ENCODE measurements at places on chromosomes 2 and 18.

- DNase-seq, result no peak
Observed at GRCh38 chr2:119306196-119306590, 60.4 kb downstream of the C2orf76 start.

- DNase-seq, result no peak
Observed at GRCh38 chr2:10235099-10235908, 67.4 kb upstream of the HPCAL1 start.

- DNase-seq, result no peak
Observed at GRCh38 chr2:63484481-63484880, 103.8 kb downstream of the WDPCP start.

GRCh38 chr18:57802213-57803102, 657 bp downstream of the ATP8B1 start:
- DNase-seq, result no peak

GRCh38 chr2:222827417-222827816, 33.4 kb upstream of the ACSL3 start:
- no peak for DNase-seq

DNA sequence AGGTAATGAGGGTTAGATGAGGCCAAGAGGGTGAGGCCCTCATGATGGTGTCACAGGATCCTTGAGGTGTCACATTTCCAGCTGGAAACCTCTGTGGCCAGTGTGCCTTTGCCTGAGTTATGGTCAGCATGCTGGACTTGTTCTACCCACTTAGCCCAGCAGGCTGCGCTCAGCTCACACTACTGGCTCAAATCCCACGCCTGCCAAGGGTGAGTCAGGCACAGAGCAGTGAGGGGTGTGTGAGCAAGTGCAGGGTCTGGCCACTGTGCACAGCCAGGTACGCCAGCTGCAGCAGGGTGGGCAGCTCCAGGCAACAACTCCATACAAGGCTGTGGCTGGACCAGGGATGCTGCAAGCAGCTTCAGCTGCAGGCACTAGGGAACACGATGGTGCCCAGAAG, 616.6 kb upstream of the FSHR start:
- DNase-seq, result no peak

DNA sequence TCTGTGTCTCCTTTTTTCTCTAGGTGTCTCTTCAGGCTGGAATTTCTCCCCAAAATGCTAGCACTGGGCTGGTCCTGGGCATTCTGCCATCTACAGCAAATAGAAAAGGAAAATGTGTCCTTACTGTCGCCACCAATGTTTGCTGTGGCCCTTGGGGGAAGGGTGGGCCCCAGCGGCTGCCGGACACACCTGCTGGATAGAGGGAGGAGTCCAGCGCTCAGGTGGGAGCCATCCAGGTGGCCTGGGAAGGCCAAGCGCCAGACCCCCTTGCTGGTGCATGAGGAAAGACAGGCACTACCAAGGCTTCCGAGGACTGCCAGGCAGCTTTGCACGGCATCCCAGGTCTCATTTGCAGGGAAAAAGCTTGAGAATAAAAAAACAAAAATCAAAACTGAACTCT, 147.7 kb upstream of the GATA6 start:
- DNase-seq, result no peak

GRCh38 chr18:13364721-13365205, 146.2 kb downstream of the LDLRAD4 start:
- DNase-seq, result no peak

GRCh38 chr18:52391810-52392559, 52.0 kb downstream of the DCC start:
- DNase-seq, result no peak

GRCh38 chr2:240991378-240992263, 6.8 kb upstream of the SNED1 start:
- no peak for DNase-seq

DNA sequence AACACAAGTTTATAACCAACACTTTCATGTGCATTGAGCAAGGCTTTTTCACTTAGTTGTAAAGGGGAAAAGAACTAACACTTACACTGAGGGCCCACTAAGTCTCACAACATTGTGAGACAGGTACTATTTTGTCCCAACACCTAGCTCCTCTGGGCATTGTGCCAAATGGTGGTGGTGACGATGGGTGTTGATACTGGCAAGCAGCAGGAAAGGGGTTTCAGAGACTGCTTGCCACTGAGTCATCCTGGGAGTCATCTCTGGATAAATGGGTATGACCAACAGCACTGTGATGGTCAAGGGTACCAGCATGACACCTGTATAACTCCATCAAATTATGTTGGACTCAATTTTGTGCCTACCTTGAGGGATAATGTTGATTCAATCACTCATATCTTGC, 138.8 kb upstream of the ITGA6 start:
- DNase-seq, result no peak

GRCh38 chr2:156099382-156099781, 233.1 kb downstream of the NR4A2 start:
- no peak for DNase-seq

DNA sequence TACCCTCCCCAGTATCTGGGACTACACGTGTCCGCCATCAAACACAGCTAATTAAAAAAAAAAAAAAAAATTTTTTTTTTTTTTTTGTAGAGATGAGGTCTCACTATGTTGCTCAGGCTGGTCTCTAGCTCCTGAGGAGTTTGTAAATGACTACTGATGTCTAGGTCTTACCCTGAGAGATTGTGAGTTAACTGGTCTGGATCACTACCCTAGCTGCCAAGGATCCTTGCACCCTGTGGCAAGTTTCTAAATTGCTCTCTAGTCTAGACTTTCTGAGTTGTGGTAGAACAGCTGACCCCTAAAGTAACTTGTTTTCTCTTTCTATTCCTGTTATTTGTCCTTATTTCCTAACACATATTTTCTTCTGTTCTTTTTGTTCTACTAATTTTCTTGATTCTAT, 44.5 kb downstream of the ABHD3 start:
- no peak for DNase-seq

DNA sequence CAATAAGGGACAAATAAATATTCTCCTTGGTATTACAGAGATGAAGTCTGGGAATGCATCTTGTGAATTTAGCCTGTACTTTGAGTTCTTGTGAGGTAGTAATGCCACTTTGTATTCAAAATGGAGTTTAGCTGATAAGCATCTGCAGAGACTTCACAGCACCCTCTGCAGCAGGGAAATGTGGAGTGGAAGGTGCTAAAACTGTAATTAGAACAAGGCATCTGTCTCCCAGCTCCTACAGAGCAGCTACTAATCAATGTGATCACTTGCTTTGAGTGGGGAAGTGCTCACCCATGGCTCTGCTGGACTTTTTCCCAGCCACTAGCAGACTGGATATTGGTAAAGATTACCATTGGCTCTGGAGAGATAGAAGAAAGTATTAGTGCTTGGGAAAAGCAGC, 56.2 kb upstream of the TMEFF2 start:
- no peak for DNase-seq

DNA sequence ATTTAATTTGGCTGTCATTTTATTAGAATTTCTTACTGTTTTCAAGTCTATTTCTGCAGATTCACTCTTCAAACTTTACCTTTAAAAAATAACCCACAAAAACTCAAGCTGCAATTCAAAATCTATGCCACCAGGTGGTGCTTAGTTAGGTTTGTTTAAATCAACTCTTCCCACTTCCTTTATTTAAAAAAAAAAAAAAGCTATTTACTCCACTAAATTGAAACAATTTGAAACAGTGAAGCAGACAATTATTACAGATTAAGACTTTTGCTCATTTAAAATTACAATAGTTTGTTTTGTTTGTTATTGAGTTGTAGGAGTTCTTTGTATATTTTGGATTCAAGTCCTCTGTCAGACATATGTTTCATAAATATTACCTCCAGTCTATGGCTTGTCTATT, 300.0 kb downstream of the PDE11A start:
- DNase-seq, result no peak

GRCh38 chr2:212968284-212969081, 182.9 kb downstream of the IKZF2 start:
- DNase-seq, result no peak

DNA sequence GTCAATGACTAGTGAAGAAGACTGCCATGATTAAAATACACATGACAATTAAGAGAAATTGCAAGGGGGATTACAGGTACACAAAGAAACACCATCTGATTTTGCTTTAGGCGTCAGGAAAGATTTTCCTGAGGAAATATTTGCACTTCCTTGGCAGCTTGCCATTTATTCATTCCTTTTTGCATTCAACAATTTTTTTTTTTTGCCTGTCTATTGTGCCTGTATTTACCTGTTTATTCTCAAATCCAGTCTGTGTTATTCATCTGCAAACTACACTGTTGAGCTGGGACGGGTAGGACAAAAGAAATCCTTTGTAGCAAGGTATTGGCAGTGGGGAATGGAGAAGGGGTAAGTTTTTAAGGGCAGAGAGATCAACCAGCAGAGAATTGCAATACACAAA, 31.8 kb downstream of the SMAD2 start:
- DNase-seq, result no peak

DNA sequence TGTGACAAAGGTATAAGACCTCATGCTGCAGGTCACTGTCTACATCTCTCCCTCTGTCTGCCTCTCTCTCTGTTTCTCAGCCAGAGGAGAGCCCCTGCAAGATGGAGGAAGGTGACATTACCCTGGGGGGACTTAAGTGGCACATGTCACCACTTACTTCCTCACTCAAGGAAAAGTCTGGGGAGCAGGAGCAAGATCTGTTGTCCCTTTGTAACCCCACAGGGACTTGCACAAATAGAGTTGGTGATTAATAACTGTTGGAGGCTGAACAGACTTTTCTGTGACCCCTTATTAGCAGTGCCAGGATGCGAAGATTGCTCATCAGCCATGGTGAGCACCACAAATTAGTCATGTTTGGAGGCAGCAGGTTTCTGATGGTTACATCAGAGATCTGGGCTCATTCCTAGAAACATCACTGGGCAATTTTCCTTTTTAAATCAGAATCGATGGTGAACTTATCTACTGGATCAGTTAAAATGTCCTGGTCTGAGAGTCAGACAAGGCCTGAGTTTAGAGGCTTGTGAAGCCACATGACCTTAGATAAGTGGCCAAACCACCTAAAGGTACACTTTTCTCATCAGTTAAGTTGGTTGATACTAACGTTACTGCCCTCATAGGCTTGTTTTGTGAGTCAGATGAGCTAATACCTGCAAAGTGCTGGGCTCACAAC, 81.2 kb upstream of the LTBP1 start:
- no peak for DNase-seq

GRCh38 chr2:215454519-215455246, 18.8 kb upstream of the FN1 start:
- no peak for DNase-seq

GRCh38 chr2:64014628-64015027, 4.6 kb downstream of the VPS54 start:
- no peak for DNase-seq

DNA sequence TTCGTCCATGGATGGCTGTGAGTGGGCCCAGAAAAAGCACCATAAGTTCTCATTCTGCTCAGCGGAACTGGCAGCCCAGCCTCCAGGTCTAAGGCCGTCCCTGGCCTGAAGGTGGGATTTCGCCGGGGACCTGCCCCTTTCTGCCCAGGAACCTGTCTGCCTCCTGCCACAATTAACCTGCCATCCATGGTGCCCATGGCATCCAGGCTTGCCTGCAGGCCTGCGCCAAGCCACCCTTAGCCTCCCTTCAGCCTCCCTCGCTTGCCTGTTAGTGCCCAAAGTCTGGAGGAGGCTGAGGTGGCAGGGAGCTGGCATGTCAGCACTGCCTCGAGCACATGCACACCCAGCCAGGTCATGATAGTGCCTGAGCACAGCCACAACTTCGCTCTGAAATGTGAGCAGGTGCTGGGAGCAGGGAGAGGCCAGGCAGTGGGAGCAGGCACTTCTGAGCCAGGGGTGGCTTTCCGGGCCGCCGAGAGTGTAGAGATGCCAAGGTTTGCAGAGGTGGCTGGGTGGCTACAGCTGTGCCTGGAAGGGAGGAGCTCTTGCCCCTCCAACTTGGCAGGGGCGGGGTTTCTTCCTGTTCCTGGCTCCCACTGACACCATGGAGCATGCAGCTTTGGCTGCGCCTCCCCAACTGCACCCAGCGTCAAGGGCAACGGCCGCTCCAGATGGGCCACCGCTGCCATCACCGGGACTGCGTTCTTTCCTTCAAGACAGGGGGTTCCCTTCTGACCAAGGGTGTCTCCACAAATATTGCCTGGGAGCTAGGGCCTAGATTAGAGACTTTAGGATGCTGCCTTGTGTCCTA, 648.9 kb upstream of the VRK2 start:
- no peak for DNase-seq

GRCh38 chr18:68714366-68714711, 569 bp downstream of the TMX3 start:
- DNase-seq, result no peak

DNA sequence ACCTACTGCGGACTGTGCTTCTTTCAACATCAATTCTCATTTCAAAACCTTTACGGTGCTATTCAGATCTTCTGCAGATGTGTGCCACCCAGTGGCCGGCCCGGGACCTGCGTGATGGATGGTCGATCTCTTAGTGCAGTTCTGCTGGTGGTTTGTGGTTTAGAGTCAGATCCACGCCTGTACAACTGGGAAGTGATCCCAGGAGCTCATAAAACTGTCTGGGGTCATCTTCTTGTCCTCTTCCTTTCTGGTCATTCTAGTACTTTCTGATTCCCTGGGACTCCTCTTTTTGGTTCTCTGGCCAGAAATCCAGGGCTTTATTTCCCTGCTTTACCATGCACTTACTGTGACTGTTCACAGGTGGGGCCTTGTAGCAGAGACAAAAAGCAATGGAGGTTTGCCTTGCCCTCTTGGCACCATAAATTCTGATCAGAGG, 15.8 kb upstream of the SELENOI start:
- DNase-seq, result peak; percentile 46

GRCh38 chr2:60350791-60351190, 202.7 kb downstream of the BCL11A start:
- DNase-seq, result no peak

- no peak for DNase-seq
Observed at GRCh38 chr2:127531221-127531648, 4.2 kb upstream of the MYO7B start.

DNA sequence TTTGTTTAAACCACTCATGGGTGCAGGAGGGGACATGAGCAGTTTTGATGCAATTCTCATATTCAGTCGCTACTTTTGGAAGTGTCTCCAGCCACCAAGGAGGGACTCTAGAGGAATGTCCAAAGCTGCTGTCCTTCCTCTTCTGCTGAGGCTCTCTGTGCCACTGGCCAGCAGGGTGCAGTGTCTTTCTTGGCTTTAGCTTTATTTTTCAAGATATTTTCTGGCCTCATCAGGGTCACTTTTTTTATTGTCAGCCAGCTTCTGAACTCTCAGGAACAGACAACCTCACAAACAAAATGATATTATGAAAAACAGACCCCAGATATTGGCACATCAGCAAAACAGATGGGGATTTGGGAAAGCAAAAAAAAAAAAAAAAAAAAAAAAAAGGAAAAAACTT, 289.3 kb upstream of the ZSWIM2 start:
- no peak for DNase-seq

- no peak for DNase-seq
Observed at GRCh38 chr2:97857553-97857952, 138.2 kb downstream of the TMEM131 start.

- DNase-seq, result no peak
Observed at GRCh38 chr2:10482460-10482859, 34.3 kb upstream of the ODC1 start.
